ENCODE measurements at places on chromosomes 13 and 19.

GRCh38 chr19:7595466-7596133 is at the start of gene CAMSAP3:
Gene CAMSAP3, plus strand, starts transcription at chr19:7595863. Its CDS starts 140 bp downstream, at chr19:7596003.
- DNase-seq: no peak

DNA sequence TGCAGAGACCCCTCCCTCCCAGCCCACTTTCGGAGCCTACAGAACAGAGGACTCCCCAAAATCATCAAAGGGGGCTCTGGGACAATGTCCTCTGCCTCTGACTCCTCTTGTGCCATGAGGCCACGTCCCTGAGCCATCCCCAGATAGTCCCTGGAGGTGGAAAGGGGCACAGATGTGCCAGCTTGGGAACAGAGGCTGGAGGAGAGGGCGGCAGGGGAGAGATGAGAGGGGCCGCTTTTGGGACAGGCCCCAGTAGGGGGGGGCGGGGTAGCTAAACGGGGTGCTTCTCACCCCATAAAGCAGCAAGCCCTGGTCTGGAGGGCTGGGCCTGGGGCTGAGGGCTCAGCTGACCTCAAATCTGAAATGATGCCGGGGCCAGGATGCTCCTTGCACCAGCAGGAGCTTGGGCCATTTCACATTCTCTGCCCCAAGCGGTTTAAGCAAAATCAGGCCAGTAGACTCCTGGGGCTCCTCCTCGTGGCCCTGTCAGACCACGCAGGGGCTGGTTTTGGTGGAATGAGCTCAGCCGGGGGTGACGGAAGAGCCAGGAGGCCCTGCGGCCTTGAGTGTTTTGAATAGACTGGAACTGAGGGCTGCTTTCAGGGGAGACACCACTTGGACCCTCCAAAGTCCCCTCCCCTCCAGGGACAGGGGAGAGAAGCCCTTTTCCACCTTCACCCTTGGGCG is 27.1 kb downstream of the ONECUT3 start:
- DNase-seq: no peak

DNA sequence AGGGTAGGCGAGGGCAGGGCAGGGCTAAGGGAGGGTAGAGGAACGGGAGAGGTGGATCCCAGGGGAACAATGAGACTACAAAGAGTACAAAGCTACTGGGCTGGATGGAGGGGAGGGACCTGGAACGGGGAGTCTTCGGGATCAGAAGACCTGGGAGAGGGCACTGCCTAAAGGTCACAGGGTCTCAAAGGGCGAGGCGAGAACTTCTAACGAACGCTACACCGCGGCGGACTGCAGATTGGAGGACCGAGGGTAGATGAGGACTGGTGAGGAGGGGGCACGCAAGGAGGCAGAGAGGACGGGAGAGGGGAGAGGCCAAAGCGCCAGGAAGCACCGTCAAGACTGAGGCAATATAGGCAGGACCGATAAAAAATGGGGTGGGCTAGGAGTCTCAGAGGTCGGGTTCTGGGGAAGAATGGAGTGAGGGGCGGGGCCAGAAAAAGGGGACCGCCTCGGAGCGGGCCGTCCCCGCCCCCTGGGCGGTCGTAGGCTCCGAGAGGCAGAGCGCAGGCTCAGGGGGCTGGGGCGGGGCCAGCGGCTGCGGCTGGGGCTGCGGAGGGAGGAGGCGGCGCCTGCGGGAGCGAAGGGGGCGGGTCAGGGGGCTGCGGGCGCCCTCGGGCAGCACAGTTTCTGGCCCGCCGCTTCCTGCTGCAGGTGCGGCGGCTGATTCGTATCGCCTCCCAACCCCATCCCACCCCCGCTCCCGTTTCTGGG is 1.3 kb upstream of the KCNC3 start:
- peak; percentile 38 for DNase-seq

GRCh38 chr13:101627556-101627943 is 175.1 kb downstream of the ITGBL1 start:
- DNase-seq: no peak

DNA sequence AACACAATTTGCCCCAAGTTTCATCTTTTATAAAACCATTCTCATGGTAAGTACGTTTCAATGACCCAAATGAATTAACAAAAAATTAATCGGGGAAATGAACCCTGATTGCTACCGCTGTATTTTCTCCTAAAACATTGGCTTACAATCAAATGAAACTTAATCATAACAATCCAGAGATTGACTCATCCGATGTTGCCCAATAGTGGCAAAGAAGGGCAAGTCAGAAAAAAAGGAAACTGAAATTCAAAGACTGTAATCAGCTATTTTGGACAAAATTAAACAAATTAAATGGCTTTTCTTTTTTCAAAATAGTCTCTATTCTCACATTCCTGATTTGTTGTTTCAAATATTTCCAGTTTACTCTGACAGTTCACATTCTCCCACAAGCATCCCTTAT is 3.9 kb upstream of the ACOD1 start:
- no peak for DNase-seq

GRCh38 chr13:93266681-93267080 is 40.1 kb downstream of the GPC6 start:
- no peak for DNase-seq

DNA sequence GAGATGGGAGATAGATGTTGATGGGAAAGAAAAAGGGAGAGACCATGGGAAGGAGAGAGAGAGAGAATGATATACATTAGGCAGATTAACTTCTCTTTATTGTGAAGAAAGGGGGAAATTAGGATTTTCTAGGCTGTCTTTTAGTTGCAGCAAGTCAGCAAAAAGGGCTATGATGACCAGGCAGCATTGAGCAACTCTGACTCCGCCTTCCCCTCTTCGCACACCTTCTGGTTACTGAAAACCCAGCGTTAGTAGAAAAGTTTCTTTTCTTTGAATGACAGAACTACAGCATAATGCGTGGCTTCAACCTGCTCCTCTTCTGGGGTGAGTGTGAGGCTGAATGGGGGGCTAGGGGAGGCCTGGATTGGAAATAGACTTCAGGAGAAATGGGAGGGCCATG is at the start of gene ADGRE1:
Gene ADGRE1, plus strand, starts transcription at position 264 of the 400 bp plus-strand sequence. Its CDS starts 30 bp downstream, at position 294.
- no peak for DNase-seq

GRCh38 chr13:21901811-21902708 is 231.2 kb downstream of the FGF9 start:
- DNase-seq: no peak

Data from stimulated activated CD8-positive, alpha-beta memory T cell treated with anti-CD3 and anti-CD28 coated beads, Interleukin-4, amount 100 ng/mL, for 4 hours (primary cell).